ENCODE measurements at places on chromosomes 1 and 21.

GRCh38 chr1:10773851-10774614, 22.4 kb downstream of the CASZ1 start:
- DNase-seq, result no peak

DNA sequence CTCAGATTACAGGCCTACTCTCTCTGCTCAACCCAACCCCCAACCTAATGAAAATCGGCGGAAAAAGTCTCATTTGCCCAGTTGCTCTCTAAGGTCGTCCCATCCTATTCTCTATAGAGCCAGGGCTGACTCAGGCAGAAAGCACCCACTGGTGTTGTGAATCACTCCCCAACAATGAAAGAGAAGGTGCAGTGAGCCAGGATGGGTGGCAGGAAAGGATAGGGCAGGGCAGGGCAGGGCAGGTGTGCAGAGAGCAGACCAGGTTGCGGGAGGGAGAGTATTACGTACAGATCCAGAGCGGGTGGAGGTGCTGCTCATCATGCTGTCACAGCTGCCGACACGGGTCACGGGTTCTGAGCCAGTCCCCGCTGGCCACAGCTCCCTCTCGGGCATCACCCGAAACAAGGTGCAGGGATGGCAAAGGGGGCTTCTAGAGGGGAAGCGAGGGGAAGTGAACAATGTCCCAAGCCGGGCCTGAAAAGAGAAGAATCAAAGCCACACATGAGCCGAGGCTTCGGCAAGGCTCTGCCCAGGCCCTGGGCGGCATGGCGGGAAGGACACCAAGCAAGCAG, 5.3 kb downstream of the C1orf116 start:
- no peak for DNase-seq

DNA sequence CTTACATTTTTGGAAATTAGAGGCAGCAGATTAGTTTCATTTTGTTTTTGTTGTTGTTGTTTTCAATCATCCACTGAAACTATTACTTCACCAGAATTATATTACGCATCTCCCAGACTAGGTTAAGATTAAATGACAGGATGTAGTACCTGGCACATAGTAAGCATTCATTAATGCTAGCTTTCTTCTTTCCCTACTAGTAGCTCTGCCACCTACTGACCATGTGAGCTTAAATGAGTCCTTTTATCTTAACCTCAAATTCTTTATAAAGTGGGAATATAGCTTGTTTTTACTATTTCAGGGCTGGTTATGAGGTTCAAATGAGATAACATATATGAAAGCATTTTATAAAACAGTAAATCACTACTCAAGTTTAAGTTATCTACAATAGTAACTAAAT, 10.2 kb upstream of the ASPM start:
- DNase-seq, result no peak

DNA sequence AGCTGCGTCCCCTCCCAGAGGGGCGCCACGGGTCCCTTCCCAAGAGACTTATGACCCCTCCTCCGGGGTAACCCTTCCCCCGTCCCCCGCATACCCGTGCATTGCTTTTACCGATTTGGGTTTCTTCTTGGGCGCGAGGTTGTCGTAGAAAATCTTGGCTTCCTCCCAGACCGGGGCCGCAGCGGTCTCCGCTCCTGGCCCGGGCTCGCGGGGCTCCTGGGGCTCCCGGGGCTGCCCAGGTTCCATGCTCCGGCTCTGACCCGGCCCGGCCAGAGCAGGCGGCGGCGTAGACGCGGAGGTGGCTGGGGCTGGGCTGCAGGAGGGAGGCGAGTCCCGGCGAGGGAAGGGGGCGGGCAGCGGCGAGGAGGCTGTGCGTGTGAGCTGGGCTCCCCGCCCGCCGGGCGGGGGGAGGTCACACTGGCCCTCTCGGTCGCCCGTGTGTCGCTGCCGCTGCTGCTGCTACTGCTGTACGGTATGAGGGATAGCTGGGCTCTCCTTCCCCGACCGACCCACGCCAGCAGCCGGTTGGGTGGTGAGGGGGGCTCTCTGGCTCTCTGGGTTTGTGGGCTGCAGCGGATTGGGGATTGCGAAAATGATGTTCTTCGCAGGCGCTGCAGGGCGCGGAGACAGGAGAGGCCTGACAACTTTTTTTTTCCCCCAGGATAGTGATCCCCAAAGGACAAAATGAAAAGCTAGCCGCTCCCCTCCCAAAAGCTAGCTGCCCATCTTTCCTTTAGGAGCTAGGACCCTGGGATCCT, at the start of gene NT5C1A:
TSS of gene NT5C1A (minus strand) at position 315 of the 758 bp plus-strand sequence. CDS start at position 246, 69 bp downstream.
- no peak for DNase-seq

DNA sequence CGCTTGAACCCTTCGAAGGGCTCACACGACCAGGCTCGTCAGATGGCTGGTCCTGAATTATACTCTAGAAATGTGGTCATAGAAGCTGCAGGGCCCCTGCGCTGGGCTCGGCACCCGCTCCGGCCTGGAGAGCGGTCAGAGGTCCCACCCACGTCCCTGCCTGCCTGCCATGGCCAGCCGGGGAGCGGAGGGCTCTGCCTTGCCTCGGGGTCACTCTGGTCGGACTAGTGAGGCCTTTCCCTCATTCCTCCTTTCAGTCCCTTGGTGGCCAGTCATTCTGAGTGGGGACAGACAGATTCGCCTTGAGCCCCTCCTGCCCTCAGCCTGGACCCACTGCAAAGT, 529 bp upstream of the MARCKSL1 start:
- no peak for DNase-seq

All from CD4-positive, alpha-beta T cell (primary cell).